ENCODE measurements at places on chromosomes 12 and 14.

DNA sequence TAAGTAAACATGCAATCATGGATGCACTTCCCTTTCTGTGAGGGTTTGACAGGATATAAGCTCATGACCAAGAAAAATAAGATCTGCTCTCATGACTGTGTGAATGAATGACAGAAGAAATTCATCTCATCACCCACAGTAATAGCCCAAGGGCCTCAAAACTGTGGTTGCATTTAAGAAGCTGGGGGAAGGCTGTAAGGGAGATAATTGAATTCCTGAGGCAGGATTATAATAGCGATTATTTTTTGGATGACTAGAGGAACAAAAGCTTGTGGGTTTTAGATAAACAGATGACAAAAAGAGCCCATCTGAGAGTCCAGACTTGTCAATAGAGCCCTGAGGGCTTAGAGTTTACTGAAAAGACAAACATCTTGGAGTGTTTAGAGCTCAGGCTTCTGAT, 161.2 kb downstream of the NTF3 start:
- no peak for DNase-seq

- no peak for DNase-seq
Observed at GRCh38 chr14:74571441-74571841, 40.6 kb downstream of the LTBP2 start.

- DNase-seq = no peak
Observed at GRCh38 chr14:22282949-22283348, 306.1 kb downstream of the DAD1 start.

- no peak for DNase-seq
Observed at GRCh38 chr12:47307680-47308399, 228.1 kb upstream of the AMIGO2 start.

DNA sequence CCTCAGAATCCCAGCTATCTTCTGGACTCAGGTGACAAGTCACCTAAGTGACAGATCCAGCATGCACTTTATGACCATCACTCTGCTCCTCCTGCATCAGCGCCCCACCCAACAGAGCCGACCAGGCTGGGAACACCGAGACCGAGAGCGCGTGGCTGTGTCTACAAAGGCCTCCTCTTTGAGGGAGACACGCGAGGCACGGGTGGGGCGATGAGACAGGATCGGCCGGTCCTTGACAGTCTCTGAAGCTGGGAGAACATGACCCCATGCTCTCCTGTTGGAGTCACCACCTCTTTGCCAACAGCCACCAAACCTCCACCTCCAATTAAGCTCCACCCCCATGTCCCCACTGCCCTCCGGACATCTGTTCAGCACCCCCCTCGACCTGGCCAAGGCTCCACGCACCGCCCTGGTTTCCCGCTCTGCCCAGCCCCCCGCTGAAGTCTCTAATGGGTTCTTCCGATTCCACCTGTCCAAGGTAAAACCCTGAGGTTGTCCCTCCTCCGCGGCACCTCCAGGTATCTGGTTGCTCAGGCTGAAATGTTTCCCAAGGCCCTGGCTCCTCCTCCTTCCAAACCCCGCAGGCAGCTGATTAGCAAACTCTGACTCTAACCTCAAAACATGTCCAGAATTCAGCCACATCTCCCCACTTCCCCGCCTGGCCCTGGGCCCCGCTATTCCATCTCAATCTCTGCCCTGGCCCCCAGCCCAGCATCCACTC, 31.5 kb downstream of the HSP90AA1 start:
- no peak for DNase-seq

All from stimulated activated CD8-positive, alpha-beta memory T cell treated with anti-CD3 and anti-CD28 coated beads, Interleukin-15, amount 100 ng/mL, for 24 hours (primary cell).